GDM1 (cell line): ENCODE measurements at places on chromosomes 4 and X.
A peak's percentile ranks its signal among the peaks of the same experiment; 100 is the strongest.

DNA sequence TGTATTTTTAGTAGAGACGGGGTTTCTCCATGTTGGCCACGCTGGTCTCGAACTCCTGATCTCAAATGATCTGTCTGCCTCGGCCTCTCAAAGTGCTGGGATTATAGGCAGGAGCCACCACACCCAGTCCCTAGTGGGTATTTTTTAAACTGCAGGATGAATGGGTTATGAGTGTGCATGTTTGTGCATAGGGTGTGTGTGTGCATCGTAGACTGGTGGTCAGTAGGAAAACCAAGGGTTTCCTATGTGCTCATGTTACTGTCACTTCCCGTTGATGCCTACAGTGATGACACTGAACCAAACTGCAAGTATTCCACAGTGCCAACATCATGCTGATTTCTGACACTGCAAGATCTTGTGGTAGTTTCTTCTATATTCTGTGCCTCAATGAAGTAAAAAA lies 41.1 kb downstream of the DDIT4L start:
- DNase-seq: no peak

DNA sequence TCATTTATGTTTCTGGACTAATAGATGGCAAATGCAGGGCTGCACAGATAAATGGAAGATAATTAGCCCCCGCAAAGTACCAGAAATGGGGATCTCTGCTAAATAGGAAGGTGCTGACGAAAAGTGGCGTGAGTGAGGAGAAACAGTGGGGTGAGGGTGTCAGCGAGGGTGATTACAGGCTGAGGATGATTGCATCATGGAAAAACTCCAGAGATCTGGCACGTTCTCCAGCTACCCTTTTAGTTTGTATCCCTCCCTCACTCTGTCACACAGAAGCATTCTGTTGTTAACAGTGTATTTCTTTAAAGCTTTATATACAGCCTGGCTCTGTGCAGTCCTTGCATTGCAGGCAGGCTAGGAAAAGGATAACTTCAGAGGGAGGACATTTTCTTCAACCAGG lies 309.6 kb upstream of the DDX53 start:
- DNase-seq: no peak

DNA sequence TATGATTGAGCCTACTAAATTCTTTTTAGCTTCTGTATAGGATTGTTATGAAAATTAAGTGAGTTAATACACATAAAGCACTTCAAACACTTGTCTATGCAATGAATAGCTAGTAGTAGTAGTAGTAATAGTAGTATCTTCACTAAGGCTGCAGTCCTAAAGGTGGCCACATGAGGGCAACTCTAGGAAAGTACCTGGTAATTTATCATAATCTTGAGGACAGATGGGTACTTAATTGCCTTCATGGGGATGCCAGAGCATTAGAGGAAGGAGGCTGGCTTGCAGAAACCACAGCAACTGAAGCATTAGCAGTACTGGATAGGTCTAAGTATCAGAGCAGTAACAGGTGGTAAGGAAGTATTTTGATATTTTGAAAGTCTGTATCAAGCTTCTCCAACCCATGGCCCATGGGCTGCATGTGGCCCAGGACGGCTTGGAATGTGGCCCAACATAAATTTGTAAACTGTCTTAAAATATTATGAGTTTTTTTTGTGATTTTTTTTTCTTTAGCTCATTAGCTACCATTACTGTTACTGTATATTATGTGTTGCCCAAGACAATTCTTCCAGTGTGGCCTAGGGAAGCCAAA lies 17.3 kb downstream of the NIPAL1 start:
- peak; percentile 50 for DNase-seq

DNA sequence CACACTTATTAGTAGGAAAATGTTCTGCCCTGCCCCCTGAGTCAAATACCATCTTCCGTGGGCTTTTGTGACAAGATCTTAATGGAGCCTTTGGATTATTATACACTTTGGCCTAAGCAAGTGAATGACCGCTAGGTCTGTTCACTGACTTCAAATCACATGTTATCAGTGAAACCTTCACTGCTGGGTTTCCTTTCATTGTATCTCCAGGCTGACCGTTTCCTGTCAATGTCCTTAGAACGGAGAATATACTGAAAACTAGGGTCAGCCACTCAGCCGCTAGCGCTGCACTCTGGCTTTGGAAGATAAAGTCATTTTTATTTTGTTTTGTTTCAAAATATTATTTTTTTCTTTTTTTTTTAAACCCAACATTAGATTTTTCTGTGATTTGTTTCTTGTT lies 107.0 kb upstream of the TLL1 start:
- DNase-seq: no peak

- DNase-seq: no peak
These were observed 316.3 kb downstream of the DCTD start for GRCh38 chr4:182600856-182601255.

- DNase-seq: no peak
These were observed 714.9 kb downstream of the GRXCR1 start for GRCh38 chr4:43607400-43607799.

DNA sequence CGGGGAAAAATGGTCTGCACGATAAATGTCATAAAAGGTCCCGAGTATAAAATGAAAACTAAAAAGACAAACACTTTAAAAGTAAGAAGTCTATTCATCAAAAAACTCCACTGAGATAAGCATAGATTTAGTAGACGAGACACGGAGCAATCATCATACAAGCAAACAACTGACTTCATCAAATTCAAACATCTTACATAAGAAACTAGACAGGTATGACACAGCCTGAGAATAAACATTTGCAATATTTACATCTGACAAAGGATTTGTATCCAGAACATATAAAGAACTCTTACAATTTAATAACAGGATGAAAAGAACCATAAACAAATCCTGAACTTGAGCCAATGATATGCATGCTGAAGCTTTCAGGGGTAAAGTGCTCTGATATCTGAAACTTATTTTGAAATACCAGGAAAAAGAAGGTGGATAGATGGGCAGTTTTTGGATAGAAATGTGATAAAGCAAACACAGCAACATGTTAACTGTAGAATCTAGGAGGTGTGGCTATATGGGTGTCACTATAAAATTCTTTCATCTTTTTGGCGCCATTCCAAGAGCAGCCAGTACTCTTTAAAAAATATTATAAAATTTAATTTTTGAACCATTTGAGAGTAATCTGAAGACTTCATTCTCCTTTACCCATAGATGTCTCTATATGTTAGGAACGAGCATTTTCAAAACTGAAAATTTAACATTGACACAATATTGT lies 12.0 kb downstream of the MPP1 start:
- no peak for DNase-seq

DNA sequence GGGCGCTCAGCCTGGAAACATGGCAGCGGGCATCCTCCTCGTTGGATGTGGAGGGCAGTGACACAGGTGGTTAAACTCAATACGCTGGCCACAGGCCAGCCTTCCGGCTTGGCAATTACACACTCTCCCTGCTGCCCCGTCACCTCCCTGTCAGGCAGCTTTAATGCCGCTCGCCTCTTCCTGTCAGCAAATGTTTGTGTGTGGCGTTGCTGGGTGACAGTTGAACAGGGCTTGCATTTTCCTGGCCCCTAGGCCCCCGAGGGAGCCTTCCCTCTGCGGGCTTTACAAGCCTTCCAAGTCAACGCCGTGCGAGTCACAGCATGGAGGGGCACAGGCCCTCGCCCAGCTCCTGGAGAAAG lies 620.0 kb downstream of the BCOR start:
- no peak for DNase-seq

DNA sequence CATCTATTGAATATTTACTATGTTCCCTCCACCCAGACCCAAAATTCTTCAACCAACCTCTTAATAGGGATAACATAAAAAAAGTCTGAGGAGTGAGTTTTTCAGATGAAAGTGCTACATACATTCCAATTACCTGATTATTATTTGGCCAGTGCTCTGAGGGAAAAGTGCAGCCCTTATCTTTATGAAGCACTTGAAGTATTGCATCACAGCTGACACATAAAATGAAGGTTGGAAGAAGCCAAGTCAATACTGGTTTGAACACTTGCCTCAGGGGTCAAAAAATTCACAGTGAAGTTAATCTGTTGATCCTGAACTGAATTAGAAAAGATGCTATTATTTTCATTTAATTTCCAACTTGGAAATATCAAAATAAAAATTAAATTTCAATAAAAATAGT lies 498.9 kb downstream of the INPP4B start:
- no peak for DNase-seq
